Activated CD4-positive, alpha-beta T cell treated with anti-CD3 and anti-CD28 coated beads, Interleukin-2, amount 50 U/mL, for 24 hours (primary cell): ENCODE measurements at places on chromosomes 3 and 15.

DNA sequence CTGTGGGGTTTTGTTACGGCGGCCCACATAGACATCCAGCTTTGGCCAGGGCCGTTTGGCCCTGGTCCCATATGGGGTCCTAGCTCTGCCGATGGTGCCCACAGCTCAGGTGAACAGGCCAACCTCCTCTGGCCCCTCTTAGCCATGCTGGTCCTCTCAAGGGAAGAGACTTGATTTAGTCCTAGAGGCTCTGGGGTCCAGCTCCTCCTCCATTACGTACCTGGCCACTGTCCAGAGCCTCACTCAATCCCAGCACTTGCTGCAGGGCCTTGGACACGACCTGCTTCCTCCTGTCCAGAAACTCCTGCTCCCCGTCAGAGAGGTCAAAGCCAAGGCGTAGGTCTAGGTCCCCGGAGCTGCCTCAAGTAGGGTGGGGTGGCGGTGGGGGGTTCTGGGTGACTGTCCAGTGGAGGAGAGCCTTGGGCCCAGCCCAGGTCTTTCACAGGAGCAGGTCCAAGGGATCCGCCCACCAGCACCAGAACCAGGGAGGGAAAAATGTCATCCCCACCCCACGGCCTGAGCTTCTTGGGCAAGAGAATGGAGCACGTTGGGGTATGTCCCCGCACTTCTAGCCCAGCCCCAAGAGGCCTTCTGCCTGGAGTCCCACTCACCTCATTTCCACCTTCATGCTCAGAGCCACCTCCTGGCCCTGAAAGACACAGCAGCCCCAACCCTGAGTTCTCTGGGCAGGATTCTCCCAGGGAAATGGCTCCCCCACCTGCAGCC is 6.8 kb downstream of the PLA2G4F start:
- DNase-seq = no peak

- DNase-seq = no peak
These were observed 95.7 kb downstream of the SUCNR1 start for GRCh38 chr3:151969026-151969642.

- no peak for DNase-seq
These were observed 223.2 kb downstream of the MTHFS start for GRCh38 chr15:79673416-79674123.

DNA sequence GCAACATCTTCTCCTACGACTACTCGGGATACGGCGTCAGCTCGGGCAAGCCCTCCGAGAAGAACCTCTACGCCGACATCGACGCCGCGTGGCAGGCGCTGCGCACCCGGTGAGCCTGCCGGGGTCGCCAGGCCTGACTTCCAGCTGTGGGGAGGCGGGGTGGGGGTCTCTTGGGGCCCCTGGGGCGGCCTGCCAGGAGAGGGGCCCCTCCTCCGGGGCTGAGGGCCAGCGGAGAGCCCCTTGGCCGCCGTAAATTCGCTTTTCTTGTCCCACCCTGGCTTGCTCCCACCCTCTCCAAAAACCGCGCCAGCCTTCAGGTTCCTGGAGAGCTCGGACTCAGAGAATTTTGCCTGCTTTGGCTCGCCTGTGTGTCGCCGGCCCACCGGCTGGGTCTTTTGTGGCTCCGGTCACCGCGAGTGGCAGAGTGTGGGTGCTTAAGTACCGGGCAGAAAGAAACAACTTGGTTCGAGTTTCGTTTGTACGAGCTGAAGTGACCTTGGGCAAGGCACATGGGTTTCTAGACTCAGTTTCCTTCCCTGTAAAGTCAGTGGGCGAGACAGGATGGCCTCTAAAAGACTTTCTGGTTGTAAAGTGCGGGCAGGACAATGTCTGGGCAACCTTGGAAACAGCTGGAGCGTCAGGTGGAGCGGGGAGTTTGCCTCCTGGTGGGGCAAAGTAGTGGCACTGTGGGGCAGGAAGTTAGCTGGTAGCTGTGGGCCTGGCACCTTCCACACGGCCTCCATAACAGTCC is 976 bp downstream of the ABHD17C start:
- no peak for DNase-seq

DNA sequence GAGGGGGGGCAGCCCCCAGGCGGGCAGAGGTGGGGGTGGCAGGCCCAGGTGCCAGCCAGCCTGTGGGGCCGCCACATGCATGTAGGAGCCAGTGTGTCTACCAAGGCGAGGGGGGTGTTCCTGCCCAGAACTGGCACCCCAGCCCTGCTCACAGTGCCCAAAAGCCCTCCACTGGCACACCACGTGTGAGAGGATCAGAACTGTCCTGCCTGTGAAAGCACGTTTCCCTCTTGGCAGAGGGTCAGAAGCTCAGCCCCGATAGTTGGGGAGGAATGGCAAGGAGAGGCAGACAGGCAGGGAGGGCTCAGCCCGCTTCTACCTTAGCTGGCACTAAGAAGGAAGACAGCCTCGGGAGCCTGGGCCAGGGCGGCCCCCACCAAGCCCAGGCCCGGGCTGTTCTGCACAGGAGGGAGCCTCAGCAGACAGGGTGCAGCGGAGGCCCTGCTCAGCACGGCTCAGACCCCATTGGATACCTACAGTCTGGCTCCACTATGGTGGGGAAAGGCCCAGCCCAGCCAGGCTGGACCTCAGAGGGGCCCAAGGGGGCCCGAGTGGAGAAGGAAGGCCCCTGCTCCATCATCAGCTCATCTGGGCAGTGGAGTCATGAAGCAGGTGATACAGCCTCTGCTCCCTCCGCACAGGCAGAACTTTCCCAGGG is 84.8 kb upstream of the LINGO1 start:
- DNase-seq = no peak

- DNase-seq = no peak
These were observed 122.0 kb upstream of the ATP10A start for GRCh38 chr15:25985165-25985564.

DNA sequence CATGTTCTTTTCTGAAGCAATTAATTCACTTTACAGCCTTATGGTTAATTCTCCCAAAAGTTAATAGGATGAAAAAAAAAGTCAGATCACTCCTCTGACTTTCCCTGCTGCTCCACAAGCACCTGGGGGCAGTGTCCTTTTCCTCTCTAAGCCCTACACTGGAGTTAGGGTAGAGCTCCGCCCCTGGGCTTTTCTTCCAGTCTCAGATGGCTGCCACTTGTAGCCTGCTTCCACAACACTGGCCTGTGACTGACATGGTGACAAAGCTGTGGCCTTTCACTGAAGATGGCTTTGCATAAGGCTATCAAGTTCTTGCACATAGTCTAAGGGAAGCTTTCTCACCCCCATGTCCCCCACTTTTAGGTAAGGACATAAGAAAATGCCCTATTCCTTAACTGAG is 1.3 kb upstream of the MON1A start:
- DNase-seq = no peak

GRCh38 chr15:82093774-82094211 is 48.0 kb upstream of the MEX3B start:
- no peak for DNase-seq

DNA sequence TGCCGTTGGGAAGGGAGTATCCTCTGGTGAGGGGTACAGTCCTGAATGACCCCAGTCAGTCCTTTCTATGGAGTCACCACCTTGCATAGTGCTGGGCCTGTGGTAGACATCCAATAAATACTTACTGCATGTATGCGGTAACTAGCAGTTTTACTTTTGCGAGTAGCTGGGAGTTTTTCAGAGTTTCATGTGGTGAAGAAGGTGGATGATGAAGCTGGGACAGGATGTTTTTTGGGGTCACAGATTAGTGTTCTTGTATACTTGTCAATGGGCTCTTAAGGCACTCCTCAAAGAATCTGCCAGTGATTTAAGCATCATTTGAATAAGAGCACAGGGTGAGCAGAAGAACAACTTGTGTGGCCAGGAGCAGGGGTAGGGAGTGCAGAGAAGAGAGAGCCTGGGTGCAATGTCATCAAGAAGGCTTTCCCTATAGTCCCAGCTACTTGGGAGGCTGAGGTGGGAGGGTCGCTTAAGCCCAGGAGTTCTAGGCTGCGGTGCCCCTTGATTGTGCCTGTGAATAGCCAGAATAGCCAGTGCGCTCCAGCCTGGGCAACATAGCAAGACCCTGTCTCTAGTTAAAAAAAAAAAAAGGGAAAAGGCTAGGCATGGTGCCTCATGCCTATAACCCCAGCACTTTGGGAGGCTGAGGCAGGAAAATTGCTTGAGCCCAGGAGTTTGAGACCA is 22.1 kb downstream of the PPCDC start:
- no peak for DNase-seq

- no peak for DNase-seq
These were observed 194.9 kb downstream of the ARRDC4 start for GRCh38 chr15:98155356-98155755.

- DNase-seq = no peak
These were observed 119.4 kb downstream of the IQCH start for GRCh38 chr15:67373971-67374370.

GRCh38 chr15:48828906-48829305 is 18.0 kb upstream of the CEP152 start:
- DNase-seq = no peak
